ENCODE measurements at places on chromosomes 2 and 18. TPM values are rescaled to one million over a fixed set of nuclear protein-coding genes. Genes with fewer than 3 reads are reported as not detected.

GRCh38 chr2:85131116-85131515 lies 2.1 kb upstream of the TCF7L1 start:
- DNase-seq: no peak

- peak; percentile 31 for DNase-seq
Observed at GRCh38 chr18:13216092-13216582, 2.4 kb upstream of the LDLRAD4 start.

DNA sequence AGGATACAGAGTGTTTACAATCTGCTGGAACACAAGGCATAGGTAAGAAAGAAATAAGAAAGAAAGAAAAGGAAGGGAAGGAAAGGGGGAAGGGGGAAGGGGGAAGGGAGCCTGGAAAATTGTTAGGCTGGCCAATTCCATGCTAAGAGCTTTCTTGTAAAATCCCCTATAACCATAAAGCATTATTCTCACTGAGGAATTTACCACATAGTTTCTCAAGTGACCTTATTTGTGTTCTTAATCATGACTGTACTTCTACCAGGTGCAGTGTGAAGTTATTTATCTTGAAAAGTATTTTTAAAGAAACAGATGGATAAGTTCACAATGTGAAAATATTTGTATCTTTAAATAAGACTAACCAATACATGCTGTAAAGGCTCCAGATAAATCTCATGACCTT lies 39.2 kb upstream of the KIDINS220 start:
- DNase-seq: no peak

DNA sequence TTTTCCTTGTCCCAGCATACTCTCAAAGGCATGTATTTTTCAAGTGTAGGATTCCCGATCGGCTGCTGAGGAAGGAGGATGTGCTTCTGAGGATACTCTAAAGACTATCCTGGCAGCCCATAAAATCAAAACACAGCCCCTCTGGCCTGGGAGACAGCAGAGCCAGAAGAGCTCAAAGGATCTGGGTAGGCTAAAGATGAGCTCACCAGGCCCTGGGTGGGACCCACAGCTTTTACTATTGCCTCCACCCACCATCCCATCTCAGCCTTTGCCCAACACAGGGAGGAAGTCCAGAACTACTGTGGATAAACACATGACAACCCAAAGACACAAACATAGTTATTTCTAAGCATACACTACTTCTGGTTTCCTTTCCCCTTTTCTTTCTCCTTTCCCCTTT lies 79.1 kb upstream of the ZFP36L2 start:
- DNase-seq: no peak

DNA sequence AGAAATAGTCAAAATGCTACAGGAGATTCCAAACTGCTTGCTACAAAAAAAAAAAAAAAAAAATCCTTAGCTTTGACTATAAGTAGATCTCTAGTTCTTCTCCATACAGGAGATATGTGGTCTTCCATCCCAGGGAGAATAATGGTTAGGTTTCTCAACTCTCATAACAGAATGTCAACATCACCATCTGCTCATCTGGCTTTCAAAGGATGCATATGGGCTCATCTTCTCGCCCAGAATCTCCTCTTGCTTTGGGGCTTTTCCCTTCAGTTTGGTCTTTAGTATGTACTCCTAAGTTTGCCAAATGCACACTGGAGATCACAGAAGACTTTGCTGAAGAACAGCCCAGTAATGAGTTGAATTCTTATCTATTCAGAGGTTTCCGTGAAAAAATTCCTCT lies 240.7 kb downstream of the NRXN1 start:
- DNase-seq: no peak

GRCh38 chr2:181787310-181788048 lies 104.1 kb upstream of the ITPRID2 start:
- no peak for DNase-seq

DNA sequence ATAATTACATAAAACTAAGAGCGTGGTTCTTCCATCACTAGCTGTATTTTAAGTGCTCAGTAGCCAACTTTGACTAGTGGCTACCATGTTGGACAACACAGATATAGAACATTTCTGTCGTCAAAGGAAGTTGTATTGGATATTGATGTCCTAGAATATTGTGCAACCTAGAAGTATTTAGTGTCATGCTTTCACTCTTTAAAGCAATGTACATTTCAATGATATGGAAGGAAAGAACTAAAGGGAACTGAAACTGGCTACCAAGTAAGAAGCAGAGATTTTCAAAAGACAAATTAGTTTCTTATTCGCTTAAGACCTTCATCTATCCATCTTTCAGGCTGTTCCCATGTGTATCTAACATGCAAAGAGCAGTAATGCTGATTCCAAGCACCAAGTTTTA lies 85.4 kb upstream of the EML6 start:
- DNase-seq: no peak

BCL11A gene
- 0.71 TPM for total RNA-seq

- no peak for DNase-seq
Observed at GRCh38 chr2:201816657-201817575, 10.6 kb downstream of the CDK15 start.

DNA sequence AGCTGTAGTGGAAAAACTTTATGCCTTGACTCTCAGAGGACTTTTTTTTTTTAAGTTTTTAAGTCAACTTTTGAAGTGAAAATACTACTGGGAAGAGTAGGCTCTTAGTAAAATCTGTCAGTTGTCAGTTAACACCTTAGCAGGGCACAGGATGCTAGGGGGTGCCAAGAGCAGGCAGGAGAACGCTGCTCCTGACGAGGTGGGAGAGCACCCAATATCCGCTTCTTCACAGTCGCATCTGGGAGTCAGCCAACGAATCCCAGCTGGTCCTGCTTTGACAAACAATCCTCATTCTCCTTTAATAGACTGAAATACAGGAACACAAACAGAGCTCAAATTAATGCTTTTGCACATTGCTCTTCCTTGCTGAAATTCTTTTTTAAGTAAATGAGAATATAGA lies 709.5 kb upstream of the ACVR2A start:
- no peak for DNase-seq

DNA sequence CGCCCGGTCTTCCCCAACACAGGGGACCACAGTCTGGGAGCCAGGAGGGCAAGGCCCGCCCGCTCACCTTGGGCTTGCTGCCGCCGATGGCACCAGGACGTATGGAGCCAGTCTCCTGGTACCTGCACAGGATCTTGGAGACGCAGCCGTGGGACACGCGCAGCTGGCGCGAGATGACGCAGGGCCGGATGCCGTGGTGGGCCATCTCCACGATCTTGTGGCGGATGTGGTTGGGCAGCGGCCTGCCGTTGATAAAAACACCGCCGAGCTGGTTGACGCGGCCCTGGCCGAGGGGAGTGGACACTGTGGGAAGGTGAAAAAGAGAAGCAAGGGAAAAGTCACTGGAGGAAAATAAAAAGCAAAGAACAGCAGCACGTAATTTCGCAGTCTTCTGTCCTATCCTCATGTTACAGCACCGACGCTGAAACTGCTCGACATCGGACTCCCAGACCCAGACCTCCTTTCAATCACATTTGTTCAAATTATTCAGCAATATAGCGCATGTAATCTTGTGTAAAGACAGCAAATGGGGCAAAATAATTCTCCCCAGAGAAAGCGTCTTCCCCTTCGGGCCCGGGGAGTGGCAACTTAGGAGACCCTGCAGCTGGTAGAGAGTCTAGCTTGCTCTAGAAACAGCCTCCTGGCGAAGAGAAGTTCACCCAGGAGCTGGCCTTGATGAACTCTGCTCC lies 1.7 kb downstream of the PAX3 start:
- DNase-seq: no peak

DNA sequence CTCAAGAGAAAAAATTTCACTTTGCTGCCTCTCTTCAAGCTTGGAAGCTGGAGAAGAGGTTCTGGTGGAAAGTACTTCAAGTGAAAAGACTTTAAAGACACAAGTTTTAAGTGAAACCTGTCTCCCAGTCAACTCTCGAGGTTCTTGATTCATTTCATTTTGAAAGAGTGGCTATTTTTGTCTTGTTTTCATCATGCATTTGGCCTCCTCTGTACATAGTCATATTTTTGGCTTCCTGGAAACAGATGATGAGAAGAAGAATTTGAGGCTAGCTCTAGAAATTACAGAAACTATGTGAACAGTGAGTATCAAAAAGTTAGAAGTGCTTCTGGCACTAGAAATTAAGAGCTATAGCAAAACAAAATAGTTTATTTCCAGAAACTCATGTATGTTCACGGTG lies 124.8 kb downstream of the DTNA start:
- DNase-seq: no peak

- no peak for DNase-seq
Observed at GRCh38 chr2:72141881-72142451, 5.7 kb downstream of the CYP26B1 start.

DNA sequence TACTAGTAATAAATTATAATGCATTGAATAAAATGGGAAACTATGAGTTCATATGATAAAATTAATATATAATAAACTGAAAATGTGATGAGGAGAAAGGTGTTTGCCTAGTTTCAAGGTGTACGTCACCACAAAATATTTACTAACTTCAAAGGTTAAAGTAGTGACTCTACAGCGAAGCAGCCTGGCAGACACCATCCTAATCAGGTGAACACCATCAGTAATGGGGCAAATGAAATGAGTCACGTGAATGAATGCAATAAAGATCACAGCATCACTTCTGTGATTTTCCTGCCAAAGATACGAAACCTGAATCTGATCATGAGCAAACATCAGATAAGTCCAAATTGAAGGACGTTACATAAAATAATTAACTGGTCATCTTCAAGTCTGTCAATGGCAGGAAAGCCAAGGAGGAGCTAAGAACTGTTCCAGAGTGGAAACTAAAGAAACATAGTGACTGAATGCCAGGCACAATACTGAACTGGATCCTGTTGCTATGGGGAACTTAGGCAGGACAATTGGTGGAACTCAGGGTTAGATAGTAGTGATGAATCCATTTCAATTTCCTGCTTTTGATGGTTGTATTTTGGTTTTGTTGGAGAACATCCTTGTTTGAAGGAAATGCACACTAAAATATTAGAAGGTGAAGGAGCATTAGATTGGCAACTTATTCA lies 12.1 kb upstream of the NOSTRIN start:
- DNase-seq: no peak

DNA sequence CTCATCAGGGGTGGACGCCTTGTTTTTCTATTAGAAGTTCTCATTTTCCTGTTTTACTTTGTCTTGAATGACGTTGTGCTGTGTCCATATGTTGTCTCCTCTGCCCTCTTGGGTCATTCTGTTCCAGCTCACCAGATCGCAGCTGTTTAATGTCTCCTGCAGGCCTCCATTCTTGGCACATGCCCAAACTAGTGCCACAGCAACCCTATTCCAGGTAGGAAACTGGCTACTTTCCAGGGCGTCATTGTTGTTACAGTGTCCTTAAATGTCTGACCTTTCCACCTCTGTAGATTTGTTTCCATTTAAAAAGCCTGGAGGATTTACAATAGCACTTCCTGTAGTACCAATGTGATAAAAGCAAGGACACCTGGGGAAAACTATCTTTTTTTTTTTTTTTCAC lies 500.7 kb downstream of the METTL4 start:
- no peak for DNase-seq

DNA sequence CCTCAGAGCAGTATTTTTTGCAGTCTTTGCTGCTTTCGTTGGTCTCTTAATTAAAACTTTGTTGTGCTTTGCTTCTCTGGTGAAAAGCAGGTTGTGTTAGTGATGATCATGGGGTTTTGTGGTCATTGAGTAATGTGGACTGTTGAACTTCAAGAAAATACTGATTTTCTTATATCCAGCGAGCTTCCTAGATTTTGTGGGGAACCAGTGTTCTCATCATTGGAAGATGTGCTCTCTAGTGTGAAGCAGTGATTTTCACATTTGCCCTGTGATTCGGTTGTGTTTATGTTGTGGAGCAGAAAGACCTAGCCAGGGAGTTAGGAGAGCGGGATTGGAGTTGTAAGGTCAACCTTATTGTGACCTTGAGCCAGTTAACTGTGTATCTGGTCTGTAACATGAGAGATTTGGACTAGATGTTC lies 12.4 kb downstream of the ASAP2 start:
- DNase-seq: no peak

GRCh38 chr2:96407041-96407918 lies 71.7 kb downstream of the NCAPH start:
- DNase-seq: peak; percentile 72

- DNase-seq: no peak
Observed at GRCh38 chr18:60123031-60123430, 223.2 kb downstream of the PMAIP1 start.

ATP6V1C2 gene
- total RNA-seq: 2.0 TPM

LYPD1 gene
- not detected for total RNA-seq

DNA sequence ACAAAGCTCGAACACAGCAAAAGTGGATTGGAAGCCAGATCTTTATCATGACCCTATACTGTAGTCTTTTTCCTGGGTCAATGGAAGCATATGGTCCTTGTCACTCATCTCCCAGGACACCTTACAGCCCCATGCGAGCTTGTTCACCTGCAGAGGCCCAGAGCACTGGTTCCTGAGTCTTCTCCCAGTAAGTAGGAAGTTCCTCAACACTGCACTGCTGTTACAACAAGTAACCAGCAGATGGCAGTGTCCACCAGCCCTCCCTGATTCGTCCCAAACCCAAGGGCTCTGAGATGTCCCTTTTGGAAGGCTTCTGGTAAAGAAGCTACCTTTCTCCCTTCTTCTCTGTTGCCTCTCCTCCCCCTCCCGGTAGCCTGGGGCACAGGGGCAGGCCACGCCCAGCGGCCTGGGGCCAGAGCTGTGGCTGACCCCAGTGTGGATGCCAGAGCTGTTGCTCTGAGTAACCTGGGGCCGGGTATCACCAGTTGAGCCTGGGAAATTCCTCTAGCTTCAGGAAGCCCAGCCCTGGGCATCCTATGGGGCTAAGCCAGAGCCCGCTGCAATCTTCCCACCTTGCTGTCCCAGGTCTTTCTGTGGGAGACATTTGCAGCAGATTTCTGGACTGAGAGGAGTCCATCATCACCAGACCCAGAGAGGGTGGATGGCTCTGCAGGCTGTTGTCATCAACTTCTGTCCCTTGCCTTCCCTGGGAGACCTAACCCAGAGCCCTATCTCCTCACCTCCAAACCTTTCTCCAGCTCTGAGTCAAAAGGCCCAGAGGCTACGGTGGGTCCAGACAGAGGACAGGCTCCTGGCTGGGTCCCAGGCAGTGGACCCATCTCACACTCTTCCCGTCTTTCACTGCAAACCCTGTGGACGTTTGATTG lies 5.3 kb upstream of the GDF7 start:
- peak; percentile 69 for DNase-seq

DNA sequence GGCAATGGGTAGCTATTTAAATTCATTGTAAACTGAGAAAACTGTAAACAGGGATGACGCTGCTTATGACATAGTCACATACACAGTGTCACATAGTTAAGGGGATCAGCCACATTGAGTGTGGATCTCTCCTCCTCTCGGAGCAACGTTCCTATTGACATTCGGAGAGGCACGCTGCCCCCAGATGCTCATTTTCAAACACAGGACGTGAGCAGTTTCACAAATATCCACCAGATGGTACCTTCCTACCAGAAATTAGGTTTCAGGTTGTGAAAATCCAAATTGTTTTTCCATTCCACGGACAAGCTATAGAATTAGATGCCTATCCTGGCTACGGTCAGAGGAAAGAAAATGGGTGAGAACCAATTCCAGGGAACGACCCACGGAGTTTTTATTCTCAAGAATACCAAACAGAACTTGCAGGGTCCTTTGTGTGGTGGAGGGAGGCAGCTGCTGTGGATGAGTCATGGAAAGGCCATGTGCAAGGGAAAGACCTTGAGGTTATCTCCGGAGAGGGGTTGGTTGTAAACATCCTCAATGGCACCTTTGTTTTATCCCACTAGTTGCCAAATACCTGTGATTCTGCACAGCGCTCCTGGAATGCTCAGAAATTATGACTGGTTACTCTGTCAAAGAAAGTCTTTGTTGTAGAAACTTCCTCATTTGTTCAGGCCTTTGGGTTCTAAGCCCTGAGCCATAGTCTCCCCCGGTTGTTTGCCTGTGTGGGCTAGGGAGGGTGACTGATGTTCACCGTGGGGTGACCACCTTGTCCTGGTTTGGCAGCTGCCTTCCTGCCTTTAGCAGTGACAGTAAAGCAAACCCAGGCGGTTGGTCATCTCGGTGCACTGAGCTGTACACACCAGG lies 88.0 kb downstream of the ACTR3 start:
- DNase-seq: peak; percentile 76

MAPRE3 gene
- 12.1 TPM for total RNA-seq
